IMR-90 (cell line): ENCODE measurements at places on chromosomes 3 and 15. TPM values are rescaled to one million over a fixed set of nuclear protein-coding genes. Genes with fewer than 3 reads are reported as not detected.

NSMCE3 gene
- total RNA-seq: 6.3 and 7.5 TPM in 2 replicates

ARID3B gene
- total RNA-seq: 2.5 TPM in 2 replicates

ARHGEF26 gene
- total RNA-seq: 2.0 and 3.1 TPM in 2 replicates

DNA sequence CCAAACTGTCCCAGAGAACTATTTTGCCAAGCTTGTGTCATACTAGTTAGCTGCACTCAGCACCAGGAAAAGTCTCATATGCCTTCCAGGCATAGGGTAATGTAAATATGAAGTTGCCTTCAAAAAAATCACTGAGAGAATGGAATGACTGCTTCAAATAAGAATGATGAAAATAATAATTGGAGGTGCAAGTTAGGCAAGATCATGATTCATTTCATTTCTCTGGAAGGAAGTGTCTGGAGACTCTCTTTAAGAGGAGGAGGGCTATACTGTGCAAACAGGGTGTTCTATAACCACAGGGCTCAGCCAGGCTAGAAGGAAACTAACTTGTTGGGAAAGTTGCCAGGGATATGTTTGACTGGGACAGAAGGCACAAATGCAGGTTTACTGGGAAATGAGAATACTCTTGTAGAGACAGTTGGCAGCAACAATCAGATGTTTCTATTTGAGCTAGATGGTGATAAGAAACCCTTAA is 4.3 kb downstream of the SIDT1 start:
- DNase-seq: no peak

- DNase-seq: no peak
Measured at GRCh38 chr3:151093905-151094304, 8.4 kb downstream of the MED12L start.
